ENCODE measurements at places on chromosomes 1 and 21.
A peak's percentile ranks its signal among the peaks of the same experiment; 100 is the strongest.

- DNase-seq, result peak; percentile 93
Observed at GRCh38 chr1:44807364-44808062, 362 bp upstream of the DYNLT4 start.

GRCh38 chr1:27144920-27145661 lies 9.8 kb downstream of the SLC9A1 start:
- DNase-seq, result no peak

DNA sequence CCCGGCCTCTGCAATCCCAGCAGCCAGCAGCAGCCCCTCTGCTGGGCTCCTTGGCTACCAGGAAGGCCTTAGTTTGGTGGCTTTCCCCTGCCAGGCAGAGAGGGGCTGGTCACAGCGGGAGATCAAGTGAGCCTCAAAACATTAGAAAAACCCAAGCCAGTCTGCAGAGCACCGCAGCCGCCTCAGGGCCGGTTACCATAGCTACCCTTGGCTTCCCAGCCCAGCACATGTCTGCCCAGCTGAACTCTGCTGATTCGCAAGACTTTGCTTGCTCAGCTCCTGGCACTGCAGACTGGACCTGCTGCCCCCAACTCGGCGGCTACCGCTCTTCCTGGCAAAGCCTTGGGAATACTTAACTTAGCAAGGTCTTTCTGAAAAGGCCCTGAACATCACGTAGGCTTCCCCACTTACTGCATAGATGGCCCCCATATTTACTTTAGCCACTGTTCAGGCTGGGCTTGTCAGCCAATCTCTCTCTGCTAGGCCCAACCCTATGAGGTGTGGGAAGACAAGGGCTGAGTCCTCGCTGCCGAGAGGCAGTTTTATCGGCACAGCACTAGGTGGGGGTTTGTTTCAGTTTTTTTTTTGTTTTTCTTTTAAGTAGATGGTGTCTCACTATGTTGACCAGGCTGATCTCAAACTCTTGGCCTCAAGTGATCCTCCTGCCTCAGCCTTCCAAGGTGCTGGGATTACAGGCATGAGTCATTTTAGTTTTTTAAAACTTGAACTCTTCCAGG lies 28.6 kb upstream of the PLEKHG5 start:
- DNase-seq, result no peak

- no peak for DNase-seq
Observed at GRCh38 chr1:198363625-198364151, 176.8 kb downstream of the ATP6V1G3 start.

DNA sequence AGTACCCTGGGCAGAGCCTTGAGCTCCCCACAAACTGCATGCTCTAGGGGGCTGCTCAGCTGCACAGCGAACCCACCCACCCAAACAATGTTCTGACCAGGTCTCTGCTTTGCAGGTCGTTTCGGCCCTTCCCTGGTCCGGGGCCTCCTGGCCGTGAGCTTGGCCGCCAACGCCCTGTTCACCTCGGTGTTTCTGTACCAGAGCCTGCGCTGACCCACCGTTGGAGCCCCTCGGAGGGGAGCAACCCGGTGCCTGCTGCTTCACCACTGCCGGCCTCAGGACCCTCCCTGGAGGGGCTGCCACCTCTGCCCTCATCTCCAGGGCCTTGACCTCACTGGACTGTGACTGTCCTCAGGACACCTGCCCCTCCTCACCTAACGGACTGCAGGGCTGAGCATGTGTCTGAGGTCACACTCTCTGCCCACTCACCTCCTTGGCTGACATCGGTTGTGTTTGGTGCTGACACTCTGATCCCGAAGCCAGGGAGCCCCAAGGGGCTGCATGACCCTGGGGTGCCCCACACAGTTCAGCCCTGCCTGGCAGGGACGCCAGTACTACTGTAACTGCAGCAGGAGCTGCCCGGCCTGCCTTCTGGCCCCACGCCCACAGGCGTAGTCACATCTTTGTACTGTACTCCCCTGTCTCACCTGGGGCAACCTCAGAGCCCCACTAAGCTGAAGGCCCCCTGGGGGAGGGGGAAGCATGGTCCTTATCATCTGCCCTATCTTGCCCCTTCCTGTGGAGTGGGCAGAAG lies 24.3 kb downstream of the TMEM201 start:
- DNase-seq, result no peak

- DNase-seq, result no peak
Observed at GRCh38 chr1:163195728-163196448, 6.8 kb downstream of the RGS5 start.

GRCh38 chr1:175394739-175395138 lies 202.2 kb upstream of the KIAA0040 start:
- no peak for DNase-seq

DNA sequence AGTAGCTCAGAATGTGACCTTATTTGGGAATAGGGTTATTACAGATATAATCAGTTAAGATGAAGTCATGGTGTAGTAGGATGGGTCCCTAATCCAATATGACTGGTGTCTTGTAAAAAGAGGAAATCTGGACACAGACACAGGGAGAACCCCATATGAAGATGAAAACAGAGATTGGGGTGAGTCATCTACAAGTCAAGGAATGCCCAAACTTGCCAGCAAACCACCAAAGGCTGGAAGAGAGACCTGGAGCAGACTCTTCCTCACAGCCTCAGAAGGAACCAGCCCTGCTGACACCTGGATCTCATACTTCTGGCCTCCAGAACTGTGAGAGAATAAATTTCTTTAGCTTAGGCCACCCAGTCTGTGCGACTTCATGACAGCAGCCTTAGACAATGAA lies 29.9 kb downstream of the KRTAP19-8 start:
- no peak for DNase-seq

DNA sequence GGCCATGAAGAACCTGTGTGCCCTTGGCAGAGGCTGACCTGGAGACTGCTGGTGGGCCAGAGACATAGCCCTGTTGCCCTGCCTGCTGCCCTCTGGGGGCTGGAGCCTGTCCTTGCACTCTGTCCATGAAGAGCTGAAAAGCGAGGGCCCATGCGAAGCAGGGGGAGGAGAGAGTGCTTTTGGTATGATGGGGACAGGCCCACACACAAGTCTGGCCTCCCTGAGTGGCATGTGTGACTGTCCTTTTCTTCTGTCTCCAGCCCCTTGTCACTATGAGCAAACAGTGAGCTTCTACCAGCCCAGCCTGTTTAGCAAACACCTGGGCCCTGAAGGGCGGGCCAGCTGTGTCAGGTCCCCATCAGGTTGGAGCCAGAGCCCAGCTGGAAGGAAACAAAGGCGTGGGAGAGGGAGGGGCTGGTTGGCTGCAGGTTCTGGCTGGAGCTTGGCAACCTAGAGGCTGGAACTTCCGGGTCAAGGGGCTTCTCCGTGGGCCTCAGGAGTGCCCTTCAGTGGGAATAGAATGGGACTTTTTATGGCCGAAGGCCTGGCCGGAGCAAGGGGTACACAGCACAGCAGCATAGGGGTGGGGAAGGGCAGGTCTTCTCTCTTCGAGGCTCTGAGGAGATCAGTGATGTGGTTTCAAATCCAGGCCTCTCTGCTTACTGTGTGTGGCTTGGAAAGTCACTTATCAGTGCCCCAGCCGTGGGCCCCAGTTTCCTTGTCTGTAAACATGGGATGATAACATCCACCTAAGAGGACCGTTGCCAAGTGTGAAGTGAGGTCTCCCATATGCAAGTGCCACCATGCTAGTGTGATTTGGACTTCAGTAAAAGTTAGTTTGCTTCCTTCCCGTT lies 14.3 kb downstream of the QSOX1 start:
- no peak for DNase-seq

DNA sequence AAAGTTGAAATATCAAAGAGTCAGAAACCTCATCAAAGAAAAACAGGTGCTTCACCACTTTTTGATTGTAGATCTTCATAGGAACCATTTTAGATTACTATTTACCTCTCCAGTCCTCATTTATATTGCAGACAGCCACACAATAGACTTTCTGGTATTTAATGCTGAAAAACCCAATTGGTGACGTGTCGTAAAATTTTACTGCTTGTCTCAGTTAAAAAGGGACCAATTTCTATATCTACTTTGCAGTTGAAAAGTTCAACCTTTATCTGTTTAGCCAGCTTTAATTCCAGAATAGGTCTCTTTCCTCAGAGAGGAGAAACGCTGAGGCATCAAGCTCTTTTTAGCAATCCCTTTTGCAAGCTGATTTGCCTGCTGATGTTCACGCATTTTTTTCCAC lies 1722.4 kb downstream of the PLA2G4A start:
- DNase-seq, result no peak

DNA sequence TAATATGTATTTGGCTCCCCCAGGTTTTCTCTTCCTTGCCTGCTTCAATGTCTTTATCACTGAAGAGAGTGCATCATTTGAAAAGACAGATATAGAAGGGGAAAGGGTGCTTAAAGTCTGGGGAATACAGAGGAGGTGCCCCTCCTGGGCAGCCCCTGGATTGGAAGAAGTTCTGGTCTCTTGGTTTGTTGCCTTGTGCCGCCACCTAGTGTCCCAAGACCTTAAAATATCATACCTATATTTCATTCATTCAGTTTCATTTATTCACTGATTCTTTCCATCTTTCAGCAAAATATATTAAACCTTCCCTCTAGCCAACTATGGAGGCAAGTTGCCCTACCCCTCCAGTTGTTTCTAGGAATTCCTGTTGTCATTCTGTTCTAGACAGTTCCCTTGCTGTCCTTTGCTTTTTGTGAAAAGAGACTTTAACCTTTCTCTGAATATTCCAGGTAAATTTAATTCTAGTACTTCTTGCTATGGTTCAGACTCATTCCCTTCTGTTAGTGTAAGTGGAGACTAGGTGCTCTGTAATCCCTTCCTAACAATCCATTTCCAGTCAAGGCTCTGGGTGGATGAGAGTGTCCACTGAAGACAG lies 56.1 kb downstream of the MEF2D start:
- DNase-seq, result peak; percentile 12

DNA sequence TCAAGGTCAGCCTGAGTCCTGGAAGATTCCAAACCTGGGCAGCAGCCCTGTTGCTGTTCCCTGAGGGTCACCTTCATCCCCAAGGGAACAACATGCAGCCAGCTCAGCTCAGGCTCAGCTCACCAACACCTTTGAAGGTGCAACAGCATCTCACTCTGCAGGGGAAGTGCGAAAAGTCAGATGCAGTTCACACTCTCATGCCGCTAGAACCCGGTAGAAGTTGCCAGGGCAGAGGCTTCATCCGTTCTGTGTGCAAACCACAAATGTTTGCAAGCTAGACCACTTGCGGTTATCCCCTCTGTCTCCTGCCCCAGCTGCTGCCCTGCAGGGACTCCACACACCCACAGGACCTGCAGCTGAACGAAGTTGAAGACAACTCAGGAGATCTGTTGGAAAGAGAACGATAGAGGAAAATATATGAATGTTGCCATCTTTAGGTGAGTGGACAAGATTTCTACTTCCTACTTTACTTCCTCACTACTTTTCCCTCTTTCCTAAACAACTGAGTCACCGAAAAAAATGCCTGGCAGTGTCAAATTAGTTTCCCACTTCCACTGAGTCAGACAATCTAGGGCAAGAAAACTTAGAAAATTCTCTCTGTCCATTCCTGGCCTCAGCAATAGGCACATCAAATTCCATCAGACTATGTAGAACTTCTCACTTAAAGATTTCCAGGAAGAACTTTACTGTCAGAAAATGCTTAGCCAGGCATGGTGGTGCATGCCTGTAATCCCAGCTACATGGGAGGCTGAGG lies 1.8 kb upstream of the FCRL6 start:
- peak; percentile 55 for DNase-seq

DNA sequence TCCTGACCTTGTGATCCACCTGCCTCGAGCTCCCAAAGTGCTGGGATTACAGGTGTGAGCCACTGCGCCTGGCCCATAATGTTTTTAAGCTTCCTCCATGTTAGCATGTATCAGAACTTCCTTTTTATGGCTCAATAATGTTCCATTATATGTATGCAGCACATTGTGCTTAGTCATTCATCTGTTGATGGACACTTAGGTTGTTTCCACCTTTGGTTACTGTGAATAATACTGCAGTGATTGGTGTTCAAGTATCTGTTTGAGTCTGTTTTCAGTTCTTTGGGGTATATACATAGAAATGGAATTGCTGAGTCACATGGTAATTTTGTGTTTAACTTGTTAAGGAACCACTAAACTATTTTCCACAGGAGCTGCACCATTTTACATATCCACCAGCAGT lies 17.7 kb downstream of the CMPK1 start:
- no peak for DNase-seq

GRCh38 chr1:12851779-12852178 lies 3.3 kb upstream of the HNRNPCL1 start:
- DNase-seq, result no peak

GRCh38 chr1:26349188-26349876 lies 4.6 kb downstream of the CRYBG2 start:
- DNase-seq, result no peak

DNA sequence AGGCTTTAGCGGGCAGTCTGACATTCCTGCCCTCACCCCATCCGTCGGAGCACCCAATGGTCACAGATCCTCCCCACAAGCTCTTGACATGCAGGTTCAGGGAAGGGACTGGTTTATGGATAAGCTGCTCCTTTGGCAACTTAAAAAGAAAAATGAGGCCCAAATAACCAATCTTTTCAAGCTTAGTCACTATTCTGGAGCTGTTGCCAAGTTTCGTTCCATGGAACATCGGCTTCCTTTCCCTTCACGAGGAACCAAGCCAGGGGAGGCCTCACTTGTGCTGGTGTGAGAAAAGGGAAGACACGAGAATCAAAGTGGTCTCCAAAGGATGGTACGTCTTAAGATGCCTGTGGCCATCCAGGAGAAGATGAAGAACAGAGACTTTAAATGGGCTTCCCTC lies 46.1 kb upstream of the LPAR3 start:
- DNase-seq, result no peak

DNA sequence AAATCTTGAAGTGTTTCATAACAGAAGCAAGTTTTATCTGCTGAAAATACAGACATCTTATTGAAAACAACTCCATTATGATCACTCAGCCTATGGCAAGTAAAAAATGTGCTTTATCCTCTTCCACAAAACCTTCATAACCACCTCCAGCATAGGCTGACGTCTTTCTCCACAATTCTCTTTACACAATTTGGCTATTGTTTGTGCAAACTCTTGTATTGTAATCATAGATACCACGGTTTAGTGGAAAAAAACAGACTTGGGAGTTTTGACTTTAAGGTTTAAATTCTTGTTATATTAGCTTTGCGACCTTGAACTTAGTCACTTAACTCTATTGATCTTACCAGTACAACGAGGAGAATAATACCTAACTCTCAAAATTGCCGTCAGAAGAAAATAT lies 126.1 kb downstream of the PLD5 start:
- no peak for DNase-seq

GRCh38 chr1:24946861-24947658 lies 17.0 kb upstream of the RUNX3 start:
- no peak for DNase-seq

GRCh38 chr1:8055973-8056372 lies 29.9 kb upstream of the ERRFI1 start:
- DNase-seq, result no peak

- peak; percentile 23 for DNase-seq
Observed at GRCh38 chr1:168234846-168235547, 9.2 kb downstream of the SFT2D2 start.

- DNase-seq, result no peak
Observed at GRCh38 chr21:42010507-42011495, 641 bp upstream of the ZBTB21 start.

- DNase-seq, result no peak
Observed at GRCh38 chr1:197773856-197774255, 1.4 kb downstream of the DENND1B start.
